ENCODE measurements at places on chromosomes 16 and 17. TPM values are rescaled to one million over a fixed set of nuclear protein-coding genes. Genes with fewer than 3 reads are reported as not detected.

DNA sequence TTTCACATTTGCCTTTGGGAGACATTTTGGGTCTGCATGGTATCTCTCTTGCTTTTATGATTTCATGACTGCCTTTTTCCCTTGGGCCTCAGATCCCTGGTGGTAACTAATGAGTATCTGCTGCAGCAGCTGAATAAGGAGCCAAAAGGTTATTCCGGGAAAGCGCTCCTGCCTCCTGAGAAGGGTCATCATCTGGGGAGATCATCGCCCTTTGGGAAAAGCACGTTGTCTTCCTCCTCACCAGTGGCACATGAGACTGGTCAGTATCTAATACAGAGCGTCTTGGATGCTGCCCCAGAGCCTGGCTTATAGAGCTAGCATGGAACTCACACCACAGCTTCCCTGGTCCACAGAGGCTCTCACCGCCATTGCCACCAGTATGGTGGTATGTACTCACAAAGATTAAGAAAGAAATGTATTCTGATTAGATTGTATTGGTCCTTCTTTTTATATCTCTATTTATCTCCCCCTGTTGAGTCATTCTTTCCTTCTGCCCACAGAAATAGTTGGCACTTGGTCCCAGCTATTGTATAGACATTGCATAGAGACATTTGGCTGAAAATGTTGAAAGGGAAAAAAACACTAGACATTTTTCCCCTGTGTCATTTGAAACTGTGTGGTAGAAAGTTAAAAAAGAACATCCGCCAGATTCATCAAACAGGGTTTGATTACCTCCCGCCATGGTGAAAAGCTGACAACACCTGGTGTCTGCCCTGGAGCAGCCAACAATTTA lies 8.4 kb downstream of the TPPP3 start:
- no peak for DNase-seq

DNA sequence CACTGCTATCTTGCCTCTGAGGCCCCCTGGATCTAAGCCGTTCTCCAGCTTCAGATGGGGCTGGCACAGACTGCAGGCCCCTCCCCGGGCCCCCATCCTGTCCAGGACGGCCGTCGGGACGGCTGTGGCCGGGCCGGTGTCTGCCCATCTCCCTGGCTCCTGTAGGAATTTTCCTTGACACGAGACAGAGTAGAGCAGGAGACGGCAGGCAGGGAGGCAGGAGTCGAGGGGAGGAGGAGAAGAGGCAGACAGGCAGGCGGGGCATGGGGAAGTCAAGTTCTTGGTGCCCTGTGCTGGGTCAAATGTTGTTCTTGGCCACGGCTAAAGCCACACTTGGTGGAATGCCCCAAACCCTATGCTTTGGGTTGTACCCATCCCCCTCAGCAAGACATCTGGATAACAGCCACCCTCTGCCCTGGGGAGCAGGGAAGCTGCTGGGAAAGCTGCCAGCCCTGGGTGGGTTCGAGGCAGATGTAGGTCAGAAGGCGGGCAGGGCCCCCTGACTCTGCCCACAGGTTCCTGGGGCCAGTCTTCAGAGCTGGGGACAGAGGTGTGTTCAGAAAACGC lies 4.0 kb downstream of the C1QTNF1 start:
- DNase-seq: no peak

- DNase-seq: no peak
These were observed 25.1 kb downstream of the TRARG1 start for GRCh38 chr17:1304522-1304921.

GRCh38 chr16:14371778-14372431 lies 258.2 kb downstream of the PARN start:
- no peak for DNase-seq

- no peak for DNase-seq
These were observed 9.3 kb downstream of the ZNF263 start for GRCh38 chr16:3292604-3293003.

- DNase-seq: no peak
These were observed 141.6 kb downstream of the CCDC182 start for GRCh38 chr17:57603546-57603945.

- no peak for DNase-seq
These were observed 792 bp downstream of the PPP1R9B start for GRCh38 chr17:50149417-50150353.

- no peak for DNase-seq
These were observed 15.4 kb downstream of the CLUH start for GRCh38 chr17:2695961-2696760.

DNA sequence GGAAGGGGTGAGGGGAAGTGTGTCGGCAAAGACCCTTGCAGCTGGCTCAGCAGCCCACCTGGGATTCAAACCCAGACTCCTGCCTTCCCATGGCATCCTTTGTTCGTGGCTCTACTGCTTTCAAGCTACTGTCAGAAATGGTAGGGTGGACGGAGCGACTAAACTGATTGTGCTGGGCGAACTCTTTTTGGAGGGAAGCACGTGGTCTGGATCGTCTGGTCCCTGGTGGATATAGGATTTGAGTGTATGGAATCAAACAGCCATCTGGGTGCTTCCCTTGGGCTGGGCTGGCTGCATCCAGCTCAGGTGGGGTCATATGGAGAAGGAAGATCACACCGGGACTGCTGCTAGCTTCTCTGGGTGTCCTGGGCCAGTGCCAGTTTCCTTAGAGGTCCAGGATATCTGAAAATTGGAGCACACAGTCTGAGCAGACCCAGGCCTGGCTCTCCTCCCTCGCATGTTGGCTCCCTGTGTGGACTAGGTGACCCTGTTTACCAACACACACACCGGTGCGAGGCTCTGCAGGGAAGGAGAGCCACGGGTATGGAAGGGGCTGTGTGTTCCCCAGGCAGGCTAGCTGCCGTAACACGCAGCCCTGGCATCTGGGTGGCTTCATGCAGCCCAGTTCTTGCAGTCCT lies 8.6 kb downstream of the CMIP start:
- no peak for DNase-seq

DNA sequence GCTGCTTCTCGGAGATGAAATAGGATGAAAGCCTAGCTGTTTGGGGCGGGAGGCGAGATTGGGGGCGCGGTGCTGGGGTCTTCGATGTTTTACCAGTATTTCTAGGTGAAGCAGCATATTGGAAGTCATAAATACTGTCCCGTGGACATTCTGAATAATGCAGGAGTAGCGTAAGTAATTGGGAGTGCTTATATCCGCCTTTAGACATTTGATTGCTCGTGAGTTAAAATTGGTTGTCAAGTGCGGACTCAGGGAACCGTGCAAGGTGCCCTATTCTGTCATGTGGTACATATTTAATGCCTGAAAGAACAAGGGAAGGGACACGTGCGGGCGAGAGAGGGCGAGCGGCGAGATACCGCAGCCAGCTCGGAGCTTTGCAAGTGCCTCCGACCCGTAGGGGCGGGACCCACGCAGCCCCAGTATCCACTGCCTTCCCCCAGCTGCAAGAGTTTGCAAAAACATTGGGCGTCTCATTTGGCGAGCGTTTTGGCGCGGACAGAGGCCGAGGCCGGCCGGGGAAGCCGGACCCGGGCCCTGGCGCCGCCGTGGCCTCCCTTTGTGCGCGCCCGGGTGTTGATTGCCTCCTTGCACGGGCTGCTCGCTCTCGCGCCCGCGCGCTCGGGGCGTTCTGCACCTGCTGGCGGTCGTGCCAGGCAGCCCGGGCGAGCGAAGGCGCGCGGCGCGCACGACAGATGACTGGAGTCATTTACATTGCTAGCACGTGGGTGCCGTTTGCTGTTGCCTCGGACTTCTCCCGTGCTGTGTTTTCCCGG lies 849.8 kb upstream of the RBFOX1 start:
- no peak for DNase-seq

DNA sequence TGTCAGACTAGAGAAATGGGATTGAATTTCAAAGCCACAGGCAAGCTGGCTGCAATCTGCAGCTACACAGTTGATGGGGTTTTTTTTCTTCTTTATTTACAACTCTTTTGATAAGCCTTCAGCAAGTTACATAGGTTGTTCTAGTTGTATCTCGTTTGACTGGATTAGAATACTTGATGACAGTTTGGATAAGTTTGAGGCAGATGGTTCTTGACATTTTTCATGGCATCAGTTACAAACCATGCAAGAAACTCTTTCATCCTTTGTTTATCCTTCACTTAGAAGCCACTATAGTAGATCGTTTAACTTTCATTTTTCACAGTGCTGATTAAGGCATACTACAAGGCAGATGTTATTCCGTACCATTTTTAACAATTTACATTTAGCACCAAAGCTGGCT lies 238.9 kb downstream of the TOX3 start:
- no peak for DNase-seq

GRCh38 chr16:57304169-57305061 lies 19.9 kb upstream of the PLLP start:
- no peak for DNase-seq

- no peak for DNase-seq
These were observed 685 bp downstream of the PAQR4 start for GRCh38 chr16:2969545-2970521.

DNA sequence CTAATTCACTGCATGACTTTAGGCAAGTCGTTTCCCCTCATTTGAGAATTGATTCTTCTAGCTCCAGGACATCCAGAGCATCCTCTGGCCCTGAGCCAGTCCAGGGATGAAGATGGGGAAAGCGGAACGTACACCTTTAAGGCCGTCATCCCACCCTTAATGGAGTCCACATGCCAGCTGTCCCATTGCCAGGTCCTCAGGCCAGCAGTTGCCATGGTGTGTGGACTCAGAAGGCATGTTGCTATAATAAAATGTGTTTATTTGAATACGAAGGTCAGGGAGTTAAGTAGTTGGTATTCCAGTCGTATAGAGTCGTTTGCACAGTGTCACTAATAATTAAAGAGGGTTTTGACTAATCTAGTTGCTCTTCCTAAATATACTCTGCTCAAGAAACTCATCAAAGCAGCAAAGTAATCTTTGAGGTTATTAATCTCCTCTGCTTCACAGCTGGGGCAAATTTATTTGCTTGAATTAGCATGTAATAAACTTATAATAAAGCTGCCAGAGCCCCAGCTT lies 30.4 kb downstream of the CCDC182 start:
- DNase-seq: no peak

DNA sequence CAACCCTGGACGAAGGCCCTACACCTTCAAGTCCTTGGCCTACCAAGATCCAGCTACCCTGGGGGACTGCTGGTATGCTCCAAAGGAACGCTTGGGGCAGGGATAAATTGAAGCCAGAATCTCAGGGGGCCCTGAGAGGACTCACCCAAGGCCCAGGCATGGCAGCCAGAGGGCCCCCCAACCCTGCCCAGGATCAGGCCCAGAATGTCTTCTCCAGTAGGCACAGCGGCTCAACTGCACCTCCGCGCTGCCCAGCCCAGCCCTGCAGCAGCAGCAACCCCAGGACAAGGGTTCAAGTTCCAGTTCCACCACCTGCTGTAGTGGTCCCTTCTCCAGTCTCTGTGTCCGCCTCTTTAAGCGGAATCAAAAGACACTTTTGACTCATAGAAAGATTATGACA lies 2.2 kb downstream of the TFAP4 start:
- DNase-seq: no peak

DNA sequence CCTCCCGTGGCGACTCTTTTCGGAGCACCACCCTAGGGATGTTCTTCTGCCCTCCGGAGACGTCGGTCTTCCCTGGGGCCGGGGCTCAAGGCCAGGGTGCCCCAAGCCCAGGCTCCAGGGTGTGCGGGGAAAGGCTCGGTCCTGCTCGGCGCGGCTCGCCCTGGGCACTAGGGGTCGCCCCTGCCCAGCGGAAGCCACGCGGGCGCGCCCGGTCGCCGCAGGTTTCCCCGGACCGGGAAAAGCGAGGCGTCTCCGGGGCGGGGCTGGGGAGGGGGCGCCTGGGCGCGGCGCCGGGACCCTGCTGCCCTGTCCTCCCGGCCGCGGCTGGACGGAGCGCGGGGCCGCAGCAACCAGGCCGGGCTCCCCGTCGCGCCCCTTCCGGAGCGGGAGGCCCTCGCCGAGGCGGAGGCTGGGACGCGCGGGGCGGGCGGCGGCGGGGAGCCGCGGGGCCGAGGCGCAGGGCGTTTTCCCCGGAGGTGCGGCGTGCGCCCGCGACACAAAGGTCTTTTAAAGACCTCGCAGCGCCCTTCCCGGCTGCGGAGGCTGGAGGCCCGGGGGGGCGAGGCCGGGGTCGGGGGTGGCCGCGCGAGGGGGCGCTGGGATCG lies 76.4 kb downstream of the MRC2 start:
- DNase-seq: no peak

DNA sequence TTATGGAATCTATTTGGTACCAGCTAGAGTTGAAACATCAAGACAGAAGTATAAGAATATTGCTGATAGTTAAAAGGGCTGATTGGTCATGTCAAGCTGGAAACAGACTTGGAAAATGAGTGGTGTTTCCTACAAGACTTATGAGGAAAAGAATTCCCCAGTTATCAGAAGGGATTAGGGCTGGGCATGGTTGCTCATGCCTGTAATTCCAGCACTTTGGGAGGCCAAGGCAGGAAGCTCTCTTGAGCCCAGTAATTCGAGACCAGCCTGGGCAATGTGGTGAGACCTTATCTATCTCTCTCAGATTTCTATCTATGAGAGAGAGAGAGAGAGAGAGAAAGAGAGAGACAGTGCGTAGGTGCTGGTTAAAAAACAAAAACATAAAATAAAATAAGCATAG lies 139.5 kb upstream of the PMFBP1 start:
- DNase-seq: no peak

DNA sequence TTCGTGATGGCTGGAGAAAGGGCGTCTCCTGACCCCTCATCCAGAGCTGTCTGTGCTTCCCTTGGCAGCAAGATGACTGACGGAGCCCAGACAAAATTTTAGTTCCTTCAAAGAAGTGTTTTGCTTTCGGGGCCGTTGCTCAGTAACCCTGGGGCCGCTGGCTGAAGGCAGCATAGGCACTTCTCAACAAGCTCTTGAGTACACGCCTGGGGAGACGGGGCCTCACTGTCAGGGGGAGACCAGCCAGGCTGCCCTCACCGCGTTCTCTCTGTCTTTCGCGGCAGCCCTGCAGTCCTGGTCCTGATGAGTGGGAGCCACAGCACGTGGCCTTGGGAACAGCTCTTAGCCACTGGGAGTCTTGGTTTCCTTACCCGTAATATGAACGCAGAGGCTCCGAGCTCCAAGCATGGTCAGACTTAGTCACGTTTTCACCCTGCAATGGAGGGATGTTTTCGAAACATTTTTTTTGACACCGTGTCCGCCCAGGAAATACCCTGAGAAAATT lies 86.0 kb downstream of the IRF8 start:
- DNase-seq: no peak

- no peak for DNase-seq
These were observed 85.8 kb upstream of the SEC14L1 start for GRCh38 chr17:77054936-77055335.

GRCh38 chr16:63617047-63617989 lies 1504.5 kb downstream of the CDH11 start:
- DNase-seq: peak; percentile 12

GRCh38 chr16:50972876-50973275 lies 178.2 kb downstream of the SALL1 start:
- DNase-seq: no peak

The MRPL10 gene
- 52.8 TPM for polyA plus RNA-seq

The CALB2 gene
- polyA plus RNA-seq: 0.47 TPM

The SULT1A3 gene
- polyA plus RNA-seq: 15.8 TPM

The C16orf46 gene
- polyA plus RNA-seq: 1.9 TPM

The METTL9 gene
- polyA plus RNA-seq: 251 TPM

The CDR2L gene
- polyA plus RNA-seq: 8.0 TPM
